Uterus (tissue), 4 donors: ENCODE measurements at places on chromosomes 13 and 19. TPM values are rescaled to one million over a fixed set of nuclear protein-coding genes. Genes with fewer than 3 reads are reported as not detected.
A peak's percentile ranks its signal among the peaks of the same experiment; 100 is the strongest.

ZNF91 gene
- total RNA-seq, result 119 TPM

ANGPTL8 gene
- total RNA-seq, result 3.0 TPM

TMEM190 gene
- 1.1 TPM for total RNA-seq

DCT gene
- 0.76 TPM for total RNA-seq

ZNF708 gene
- 28.8 TPM for total RNA-seq

CCDC70 gene
- total RNA-seq, result not detected

F2RL3 gene
- 8.2 TPM for total RNA-seq

CEACAM8 gene
- not detected for total RNA-seq

DNA sequence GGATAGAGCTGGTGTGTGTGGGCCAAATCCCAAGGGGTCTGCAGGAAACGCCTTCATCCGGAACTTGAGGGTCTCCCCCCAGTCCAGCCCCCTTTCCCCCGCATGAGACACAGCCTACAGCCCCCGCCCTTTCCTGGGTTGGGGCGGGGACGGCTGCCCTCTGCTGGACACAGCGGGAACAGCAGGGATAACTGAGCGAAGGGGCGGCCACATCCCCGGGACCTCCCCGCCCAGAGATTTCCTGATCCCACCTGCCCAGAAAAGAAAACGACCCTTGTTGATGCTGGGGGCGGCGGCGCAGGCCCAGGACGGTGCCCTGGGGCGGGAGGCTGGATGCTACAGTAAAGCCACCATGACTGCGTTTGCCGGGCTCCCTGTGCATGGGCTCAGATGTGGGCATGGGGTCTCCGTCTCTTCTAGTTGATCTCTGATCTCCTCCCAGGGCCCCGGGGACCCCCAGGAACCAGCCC is 14.2 kb downstream of the ONECUT3 start:
- no peaks in the 10 kb centered on the region for H3K4me1 ChIP-seq
- H3K36me3 ChIP-seq, result no peaks in the 10 kb centered on the region
- peaks cover 64% of the 10 kb centered on the region for H3K27me3 ChIP-seq
- H3K4me3 ChIP-seq, result no peak overlapping the region
- no peak for DNase-seq

DNA sequence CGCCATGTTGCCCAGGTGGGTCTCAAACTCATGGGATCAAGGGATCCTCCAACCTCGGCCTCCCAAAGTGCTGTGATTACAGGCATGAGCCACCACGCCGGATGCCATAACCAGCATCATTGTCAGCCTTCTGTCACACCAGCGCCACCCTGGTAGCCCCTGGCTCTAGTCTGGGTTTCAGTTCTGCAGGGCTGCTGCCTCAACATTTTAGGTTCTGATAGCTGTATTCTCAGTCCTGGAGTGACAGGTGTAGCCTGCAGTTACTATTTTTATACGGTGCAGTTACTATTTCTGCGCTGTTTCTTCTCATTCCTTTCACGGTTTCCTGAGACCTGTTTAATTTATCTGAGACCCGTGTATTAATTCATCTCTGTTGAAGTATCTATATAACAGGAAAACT is 57.1 kb downstream of the TRPM4 start:
- H3K36me3 ChIP-seq, result no peaks in the 10 kb centered on the region
- H3K27me3 ChIP-seq, result no peaks in the 10 kb centered on the region
- H3K27ac ChIP-seq, result no peak overlapping the region
- no peak for DNase-seq
- no peak overlapping the region for H3K4me3 ChIP-seq
- H3K4me1 ChIP-seq, result no peaks in the 10 kb centered on the region

DNA sequence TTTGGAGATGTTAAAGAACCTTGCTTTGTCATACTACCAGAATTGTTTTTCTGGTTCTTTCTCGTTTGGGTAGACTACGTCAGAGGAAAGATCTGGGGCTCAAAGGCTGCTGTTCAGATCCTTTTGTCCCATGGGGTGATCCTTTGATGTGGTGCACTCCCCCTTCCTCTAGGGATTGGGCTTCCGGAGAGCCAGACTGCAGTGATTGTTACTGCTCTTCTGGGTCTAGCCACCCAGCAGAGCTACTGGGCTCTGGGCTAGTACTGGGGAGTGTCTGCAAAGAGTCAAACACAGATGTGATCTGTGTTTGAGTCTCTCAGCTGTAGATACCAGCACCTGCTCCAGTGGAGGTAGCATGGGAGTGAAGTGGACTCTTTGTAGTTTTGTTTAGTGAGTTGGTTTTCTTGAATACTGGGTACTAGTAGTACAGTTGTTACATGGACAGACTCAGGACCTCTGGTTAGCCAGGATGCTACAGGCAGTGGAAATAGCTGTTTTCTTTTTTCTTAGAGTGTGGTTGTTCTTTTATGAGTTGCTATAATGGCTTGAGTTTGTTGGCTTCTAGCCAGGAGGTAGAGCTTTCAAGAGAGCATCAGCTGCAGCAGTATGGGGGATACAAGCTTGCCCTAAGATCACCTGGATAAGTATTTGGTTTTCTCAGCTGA is 34.4 kb downstream of the DNAJC15 start:
- H3K4me1 ChIP-seq, result no peaks in the 10 kb centered on the region
- DNase-seq, result no peak
- H3K36me3 ChIP-seq, result no peaks in the 10 kb centered on the region
- H3K27me3 ChIP-seq, result no peaks in the 10 kb centered on the region
- no peak overlapping the region for H3K4me3 ChIP-seq
- no peak overlapping the region for H3K27ac ChIP-seq

DNA sequence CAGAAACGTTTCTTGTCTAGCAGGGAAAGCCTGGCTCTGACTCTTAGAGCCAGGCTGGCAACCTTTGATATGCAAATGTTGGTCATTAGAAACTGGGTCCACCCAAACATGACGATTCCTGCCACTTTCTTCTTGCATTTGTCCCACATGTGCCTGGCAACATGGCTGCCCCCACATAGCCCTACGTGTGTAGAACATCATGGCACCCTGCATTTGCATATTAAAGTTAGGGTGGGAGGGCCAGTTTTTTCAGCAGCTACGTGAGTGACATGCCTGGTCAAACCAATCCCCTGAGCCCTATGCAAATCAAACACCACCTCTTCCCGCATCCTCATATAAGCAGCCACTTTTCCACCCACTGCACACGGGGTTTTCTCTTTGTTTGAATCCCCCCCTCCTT is 95.0 kb downstream of the LIG4 start:
- no peak for DNase-seq
- no peaks in the 10 kb centered on the region for H3K36me3 ChIP-seq
- no peaks in the 10 kb centered on the region for H3K4me1 ChIP-seq

DNA sequence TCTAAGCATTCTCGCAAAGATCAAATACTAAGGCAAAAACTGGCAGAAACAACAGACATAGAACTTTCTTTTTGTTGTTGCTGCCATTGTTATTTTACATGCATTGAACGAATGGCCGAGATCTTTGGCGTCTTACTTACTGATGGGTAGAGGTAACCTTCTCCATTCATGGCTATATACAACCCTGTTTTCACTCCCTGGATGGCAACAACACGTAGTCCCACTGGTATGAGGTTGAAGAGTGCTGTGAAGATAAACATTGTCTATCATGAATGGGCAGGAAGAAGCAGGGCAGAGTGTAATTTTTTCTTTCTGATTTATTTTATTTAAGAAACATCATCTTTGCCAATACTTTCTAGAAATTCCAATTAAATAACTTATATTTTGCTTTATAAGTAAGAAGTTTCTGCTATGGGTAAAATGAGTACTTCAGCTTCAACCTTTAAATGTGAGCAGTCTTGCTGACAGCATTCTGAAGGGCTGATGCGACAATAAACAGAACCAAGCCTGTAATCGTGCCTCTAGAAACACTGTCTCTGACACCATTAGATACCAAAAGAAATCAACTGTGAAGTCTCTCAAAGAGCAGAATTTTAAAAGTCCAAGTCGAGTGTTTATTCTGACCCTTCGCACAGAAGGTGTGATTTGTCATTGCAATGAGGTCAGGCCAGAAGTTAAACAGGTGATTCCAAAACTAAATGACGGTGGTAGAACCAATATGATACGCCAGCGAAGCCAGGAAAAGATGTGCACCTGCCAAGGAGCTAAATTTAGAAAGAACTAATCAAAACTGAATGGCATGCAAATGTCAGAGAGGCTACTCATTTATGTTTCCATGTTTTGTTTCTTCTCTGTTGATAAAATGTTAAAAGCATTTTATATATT is 416.4 kb downstream of the ITGBL1 start:
- no peak overlapping the region for H3K4me3 ChIP-seq
- H3K4me1 ChIP-seq, result no peaks in the 10 kb centered on the region
- DNase-seq, result no peak
- no peaks in the 10 kb centered on the region for H3K36me3 ChIP-seq

DNA sequence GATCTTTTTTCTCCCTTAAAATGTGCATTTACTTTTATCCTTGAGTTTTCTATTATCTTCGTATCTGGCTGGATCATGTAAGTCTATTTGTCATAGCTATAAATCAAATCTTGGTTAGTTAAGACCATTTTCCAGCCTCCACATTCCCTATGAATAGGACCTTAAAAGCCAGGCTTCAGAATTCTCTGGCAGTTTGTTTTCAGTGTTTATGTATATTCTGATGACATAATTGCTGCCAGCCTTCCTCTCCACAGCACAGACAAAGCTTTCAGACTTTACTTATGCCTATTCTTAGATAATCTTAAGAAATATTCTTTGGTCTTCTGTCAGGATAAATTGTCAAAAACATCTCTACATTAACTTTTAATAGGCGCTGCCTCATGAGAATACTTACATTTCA is 870.8 kb upstream of the SPRY2 start:
- H3K4me1 ChIP-seq, result no peaks in the 10 kb centered on the region
- no peak overlapping the region for H3K4me3 ChIP-seq
- H3K27ac ChIP-seq, result no peak overlapping the region
- DNase-seq, result no peak
- H3K36me3 ChIP-seq, result no peaks in the 10 kb centered on the region

DNA sequence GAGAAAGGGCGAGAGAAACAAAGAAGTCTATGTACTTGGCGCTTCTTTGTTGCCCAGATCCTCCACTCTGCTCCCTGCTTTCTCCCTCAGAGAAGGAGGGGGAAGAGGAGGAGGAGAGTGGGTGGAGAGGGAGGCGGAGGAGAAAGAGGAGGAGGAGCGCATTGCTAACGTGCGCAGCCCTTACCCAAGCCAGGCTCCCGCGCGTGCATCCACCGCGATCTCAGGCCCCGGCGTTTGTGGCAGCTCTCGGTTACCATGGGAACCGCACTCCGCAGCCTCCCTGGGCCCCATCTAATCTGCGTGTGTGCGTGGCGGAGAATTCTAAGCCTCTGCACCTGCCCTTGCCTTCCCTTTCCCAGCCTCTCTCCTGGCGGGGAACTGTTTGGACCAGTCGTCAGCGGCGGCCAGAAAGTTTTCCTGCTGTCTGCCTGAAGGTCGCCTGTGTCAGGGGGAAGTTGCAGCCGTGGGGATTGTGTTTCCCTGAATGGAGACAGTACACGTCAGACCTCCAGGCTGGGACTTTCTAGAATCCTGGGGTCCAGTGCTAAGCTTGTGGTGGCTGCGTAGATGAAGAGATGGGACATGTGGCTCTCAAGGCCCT is at the start of gene ERICH6B:
Gene ERICH6B (minus strand): TSS at position 239 of the 601 bp plus-strand sequence. CDS start 18,734 bp downstream, outside the sequence.
- H3K36me3 ChIP-seq, result no peaks in the 10 kb centered on the region
- H3K4me1 ChIP-seq, result no peaks in the 10 kb centered on the region

GRCh38 chr13:114119196-114119595 is 13.2 kb downstream of the RASA3 start:
- H3K4me3 ChIP-seq, result peak overlapping the region; percentile 2
- no peaks in the 10 kb centered on the region for H3K27me3 ChIP-seq
- DNase-seq, result peak; percentile 45
- H3K4me1 ChIP-seq, result no peaks in the 10 kb centered on the region

DNA sequence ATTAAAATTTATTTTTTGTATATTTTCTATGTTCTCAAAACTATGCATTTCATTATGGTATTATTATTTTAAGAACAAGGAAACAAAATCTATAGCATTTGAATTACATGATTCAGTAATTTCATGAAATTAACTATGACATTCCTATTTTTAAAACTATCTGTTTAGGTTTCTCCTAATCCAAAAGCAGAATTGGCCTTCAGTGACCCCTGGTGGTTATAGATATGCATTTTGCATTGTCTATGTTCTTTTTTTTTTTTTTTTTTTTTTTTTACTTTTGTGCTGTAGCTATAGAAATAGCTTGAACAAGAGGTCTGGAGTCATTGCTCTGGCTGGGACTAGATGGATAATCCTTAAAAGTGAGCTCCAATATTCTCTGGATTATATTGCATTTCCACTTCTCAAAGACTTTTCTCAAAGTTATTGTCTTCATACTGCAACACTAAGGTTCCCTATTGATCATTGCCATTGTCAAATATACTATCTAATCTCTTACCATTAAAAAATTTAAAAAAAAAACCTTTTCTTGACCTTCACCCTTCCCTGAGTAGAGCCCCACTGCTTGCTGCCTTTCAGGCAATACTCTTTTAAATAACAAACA is 15.9 kb upstream of the DNAJC3 start:
- H3K4me3 ChIP-seq, result no peak overlapping the region
- no peaks in the 10 kb centered on the region for H3K4me1 ChIP-seq
- H3K27ac ChIP-seq, result no peak overlapping the region
- H3K36me3 ChIP-seq, result no peaks in the 10 kb centered on the region

- H3K27me3 ChIP-seq, result no peaks in the 10 kb centered on the region
- H3K4me1 ChIP-seq, result peaks cover 43% of the 10 kb centered on the region
- no peaks in the 10 kb centered on the region for H3K36me3 ChIP-seq
- H3K27ac ChIP-seq, result peak overlapping the region; percentile 34
- no peak overlapping the region for H3K4me3 ChIP-seq
- DNase-seq, result no peak
These were observed 47.2 kb upstream of the EPHX3 start for GRCh38 chr19:15279326-15279904.

DNA sequence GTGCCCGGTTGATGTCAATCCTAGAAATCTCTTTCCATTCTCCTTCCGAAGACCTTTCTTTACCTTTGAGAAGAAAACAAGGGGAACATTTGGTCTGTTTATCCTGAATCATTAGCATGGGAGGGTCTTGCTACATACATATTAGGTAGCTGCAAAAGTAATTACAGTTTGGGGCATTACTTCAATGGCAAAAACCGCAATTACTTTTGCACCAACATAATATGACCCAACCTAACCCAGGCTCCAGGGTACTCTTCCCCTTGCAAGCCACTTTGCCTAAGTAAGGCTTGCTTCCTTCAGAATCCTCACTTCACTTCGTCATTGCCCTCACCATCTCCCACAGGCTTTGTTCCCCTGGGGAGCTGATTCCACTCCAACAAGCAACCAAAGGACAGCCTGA is 662.7 kb downstream of the DIAPH3 start:
- H3K27me3 ChIP-seq, result no peaks in the 10 kb centered on the region
- H3K36me3 ChIP-seq, result no peaks in the 10 kb centered on the region
- H3K27ac ChIP-seq, result no peak overlapping the region
- H3K4me3 ChIP-seq, result no peak overlapping the region
- no peak for DNase-seq
- H3K4me1 ChIP-seq, result no peaks in the 10 kb centered on the region

DNA sequence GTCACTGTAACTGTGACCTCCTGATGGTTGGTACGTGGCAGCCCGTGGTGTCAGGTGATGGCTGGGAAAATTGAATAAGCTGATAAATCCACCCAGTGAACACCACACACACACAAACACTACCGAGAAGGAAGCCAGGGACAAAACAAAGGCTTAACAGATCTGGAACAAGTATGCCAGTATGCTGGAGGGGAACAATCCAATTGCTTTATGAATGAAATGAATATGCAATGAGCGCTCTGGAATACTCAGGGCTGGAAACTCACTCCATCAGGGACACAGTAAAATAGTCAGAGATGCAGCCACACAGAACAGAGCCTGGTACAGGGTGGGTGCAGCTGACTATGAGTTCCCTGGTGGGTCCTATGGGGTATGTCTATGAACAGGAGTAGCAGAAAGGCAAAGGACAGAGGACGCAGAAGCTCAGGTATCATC is 16.7 kb downstream of the TMTC4 start:
- H3K4me3 ChIP-seq, result no peak overlapping the region
- no peaks in the 10 kb centered on the region for H3K27me3 ChIP-seq
- H3K27ac ChIP-seq, result no peak overlapping the region
- H3K4me1 ChIP-seq, result no peaks in the 10 kb centered on the region
- no peaks in the 10 kb centered on the region for H3K36me3 ChIP-seq
- DNase-seq, result no peak
